EL (cell line): ENCODE measurements at places on chromosomes 12 and 14.

- DNase-seq, result no peak
These were observed 140.0 kb downstream of the ASCL4 start for GRCh38 chr12:107914460-107914977.

GRCh38 chr12:95197636-95198035 lies 19.6 kb downstream of the FGD6 start:
- DNase-seq, result no peak

GRCh38 chr14:89915114-89915878 lies 39.2 kb downstream of the EFCAB11 start:
- DNase-seq, result peak; percentile 69

GRCh38 chr12:28908646-28909045 lies 240.4 kb upstream of the FAR2 start:
- DNase-seq, result no peak

GRCh38 chr12:44851586-44851985 lies 24.5 kb downstream of the NELL2 start:
- no peak for DNase-seq

- DNase-seq, result no peak
These were observed 524.1 kb downstream of the LRFN5 start for GRCh38 chr14:42130815-42131214.

- DNase-seq, result no peak
These were observed 420.8 kb downstream of the EGLN3 start for GRCh38 chr14:33529787-33530757.
